ENCODE measurements at places on chromosomes 6 and 20.

GRCh38 chr6:110392727-110393126, 22.6 kb downstream of the DDO start:
- DNase-seq = no peak

DNA sequence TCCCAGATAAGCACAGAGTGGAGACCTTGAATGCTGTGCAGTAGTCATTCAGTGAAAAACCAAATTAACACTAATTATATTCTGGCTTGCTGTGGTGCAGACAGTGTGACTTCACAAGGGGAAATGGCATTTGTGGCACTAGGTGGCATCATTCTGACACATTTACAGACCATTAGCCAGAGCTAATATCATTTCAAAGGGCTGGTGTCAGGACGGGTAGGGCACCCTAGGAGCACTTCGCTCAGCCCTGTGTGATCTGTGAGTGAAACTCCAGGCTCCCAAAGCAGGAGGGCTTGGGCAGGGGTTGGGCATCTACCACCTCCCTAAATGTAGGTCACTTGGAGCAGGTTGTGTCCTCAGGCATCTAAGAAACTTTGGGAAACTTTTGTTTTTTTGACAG, 555.8 kb downstream of the PKHD1 start:
- DNase-seq = no peak

DNA sequence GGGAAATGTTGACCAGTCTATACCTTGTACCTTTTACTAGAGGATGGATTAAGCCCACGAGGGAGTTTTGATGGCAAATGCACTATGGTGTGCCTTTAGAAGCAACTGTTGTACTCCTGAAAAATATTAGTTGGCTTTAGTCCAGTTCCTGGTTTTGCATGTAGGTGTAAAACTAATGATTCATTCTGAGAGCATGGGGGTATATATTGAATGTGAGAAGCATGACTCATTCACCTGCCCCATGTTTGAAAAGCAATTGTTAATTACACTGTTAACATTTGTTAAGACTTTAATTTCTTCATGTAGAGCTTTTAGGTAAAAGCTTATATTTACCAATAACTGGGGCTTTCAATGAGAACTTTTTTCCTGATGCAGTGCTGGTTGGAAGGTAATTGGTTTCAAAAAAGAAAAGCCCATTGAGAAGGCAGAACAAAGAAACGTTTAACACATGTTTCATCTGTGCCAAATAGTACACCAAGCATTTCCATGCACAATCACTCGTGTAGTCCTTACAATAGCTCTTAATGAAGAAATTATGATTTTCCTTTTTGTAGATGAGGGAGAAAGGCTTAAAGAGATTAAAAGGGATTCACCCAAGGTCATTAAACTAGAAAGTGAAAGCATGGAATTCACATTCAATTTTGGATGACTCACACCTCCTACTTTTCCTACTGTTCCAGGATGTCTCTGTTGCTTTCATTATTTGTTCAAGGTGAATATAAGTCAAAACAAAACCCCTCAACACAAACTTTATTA, 134.1 kb downstream of the CCDC170 start:
- no peak for DNase-seq

GRCh38 chr6:41530476-41530875, 15.7 kb upstream of the FOXP4 start:
- DNase-seq = no peak

DNA sequence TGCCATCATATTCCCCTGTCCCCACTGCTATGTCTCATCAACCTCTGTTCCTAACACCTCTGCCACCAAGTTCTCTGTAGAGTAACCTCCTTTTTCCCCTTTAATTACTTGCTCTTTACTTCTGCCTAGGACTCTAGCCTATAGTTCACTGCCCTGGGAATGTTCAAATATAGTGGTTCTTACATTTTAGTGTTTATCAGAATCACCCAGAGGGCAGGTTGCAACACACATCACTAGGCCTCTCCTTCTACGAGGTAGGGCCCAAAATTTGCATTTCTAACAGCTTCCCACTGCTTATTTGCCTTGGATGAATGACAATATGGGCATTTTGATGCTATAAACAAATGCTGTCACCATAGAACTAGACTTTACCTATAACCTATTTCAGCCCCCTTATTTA, 23.1 kb upstream of the C6orf141 start:
- DNase-seq = no peak

GRCh38 chr6:118103381-118104146, 196.5 kb downstream of the SLC35F1 start:
- DNase-seq = no peak

Data from activated CD4-positive, alpha-beta T cell treated with anti-CD3 and anti-CD28 coated beads, Interleukin-2, amount 50 U/mL, for 4 hours (primary cell).